IMR-90 (cell line): ENCODE measurements at places on chromosomes 16 and 17.
A peak's percentile ranks its signal among the peaks of the same experiment; 100 is the strongest.

- no peaks in the 10 kb centered on the region for H3K27me3 ChIP-seq
- no peak for DNase-seq
- H3K4me3 ChIP-seq, result no peak overlapping the region
- H3K27ac ChIP-seq, result no peak overlapping the region
- H3K36me3 ChIP-seq, result no peaks in the 10 kb centered on the region
Measured at GRCh38 chr17:65644545-65644944, 83.1 kb upstream of the AXIN2 start.

GRCh38 chr17:55348749-55349354 lies 72.8 kb downstream of the MMD start:
- H3K27me3 ChIP-seq, result peaks cover 9% of the 10 kb centered on the region
- H3K4me3 ChIP-seq, result no peak overlapping the region
- no peaks in the 10 kb centered on the region for H3K36me3 ChIP-seq
- DNase-seq, result peak; percentile 43
- no peak overlapping the region for H3K27ac ChIP-seq
- H3K4me1 ChIP-seq, result no peaks in the 10 kb centered on the region

DNA sequence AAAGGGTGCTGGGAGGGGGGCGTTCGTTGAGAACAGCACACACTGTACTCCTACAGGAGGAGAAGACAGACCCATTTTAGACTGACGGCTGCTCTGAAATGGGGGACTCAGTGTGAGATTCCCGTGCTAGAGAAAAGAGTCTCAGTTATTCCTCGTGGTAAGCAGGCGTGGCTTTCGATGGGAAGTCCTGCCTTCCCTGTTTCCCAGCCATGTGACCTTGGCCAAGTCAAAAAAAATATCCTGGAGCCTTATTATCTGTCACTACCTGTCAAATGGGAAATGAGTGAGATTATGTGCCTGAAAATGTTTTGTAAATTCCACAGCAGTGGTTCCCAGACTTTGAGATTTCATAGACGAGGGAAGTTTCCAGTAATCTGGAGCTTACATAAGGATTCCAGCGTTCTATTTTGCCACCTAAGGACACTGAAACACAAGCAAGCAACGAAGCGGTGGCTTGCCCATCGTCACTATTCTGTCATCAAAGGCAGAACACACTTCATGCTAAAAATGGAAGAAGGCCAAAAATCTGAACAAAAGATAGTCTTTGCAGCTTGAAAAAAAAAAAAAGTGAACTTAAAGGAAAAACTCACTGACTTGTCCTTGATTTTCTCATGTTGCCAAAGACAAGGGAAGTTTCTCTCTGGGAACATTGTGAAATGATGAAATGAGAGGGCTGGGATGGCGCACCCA lies 253.4 kb upstream of the RPL38 start:
- H3K4me3 ChIP-seq, result no peak overlapping the region
- DNase-seq, result no peak
- no peak overlapping the region for H3K27ac ChIP-seq
- H3K4me1 ChIP-seq, result no peaks in the 10 kb centered on the region
- no peaks in the 10 kb centered on the region for H3K27me3 ChIP-seq

GRCh38 chr16:78925083-78925767 lies 675.3 kb downstream of the MAF start:
- no peak overlapping the region for H3K4me3 ChIP-seq
- no peaks in the 10 kb centered on the region for H3K4me1 ChIP-seq
- DNase-seq, result no peak
- no peaks in the 10 kb centered on the region for H3K36me3 ChIP-seq

DNA sequence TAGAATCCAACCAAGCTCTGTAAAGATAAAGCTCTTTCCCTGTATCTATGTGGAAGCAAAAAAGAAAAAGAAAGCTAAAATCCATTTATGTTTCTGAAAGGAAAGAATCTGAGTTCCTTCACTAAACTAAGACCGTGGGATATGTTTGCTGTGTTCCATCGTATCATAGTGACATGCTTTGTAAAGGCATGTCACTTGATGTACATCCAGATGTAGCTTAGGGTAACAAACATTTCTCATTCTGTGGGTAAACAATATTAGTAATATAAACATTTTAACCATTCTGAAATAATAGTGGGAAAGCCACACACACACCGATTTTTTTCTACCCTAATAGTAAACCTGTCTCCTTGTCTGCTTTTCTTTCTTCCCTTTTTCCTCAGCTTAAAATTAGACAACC lies 78.1 kb downstream of the TUBD1 start:
- H3K27ac ChIP-seq, result no peak overlapping the region
- no peak for DNase-seq
- H3K4me3 ChIP-seq, result no peak overlapping the region
- peaks cover 9% of the 10 kb centered on the region for H3K4me1 ChIP-seq

- no peaks in the 10 kb centered on the region for H3K36me3 ChIP-seq
- no peak overlapping the region for H3K27ac ChIP-seq
- peaks cover 33% of the 10 kb centered on the region for H3K4me1 ChIP-seq
- no peaks in the 10 kb centered on the region for H3K27me3 ChIP-seq
Measured at GRCh38 chr16:73054498-73054812, 6.5 kb upstream of the ZFHX3 start.

- no peaks in the 10 kb centered on the region for H3K27me3 ChIP-seq
- no peak overlapping the region for H3K4me3 ChIP-seq
Measured at GRCh38 chr16:14310519-14310991, 239.4 kb downstream of the MRTFB start.

GRCh38 chr16:75263291-75263962 lies 12.0 kb upstream of the BCAR1 start:
- H3K27me3 ChIP-seq, result no peaks in the 10 kb centered on the region
- peaks cover 7% of the 10 kb centered on the region; the same call in 1 of the 2 replicates for H3K36me3 ChIP-seq
- no peak for DNase-seq
- H3K27ac ChIP-seq, result peak overlapping the region; percentile 97
- H3K4me3 ChIP-seq, result peak overlapping the region; percentile 94
- peaks cover 50% of the 10 kb centered on the region for H3K4me1 ChIP-seq

GRCh38 chr17:72726936-72727335 lies 365.6 kb downstream of the SLC39A11 start:
- H3K4me3 ChIP-seq, result no peak overlapping the region
- no peaks in the 10 kb centered on the region for H3K27me3 ChIP-seq
- H3K36me3 ChIP-seq, result no peaks in the 10 kb centered on the region
- H3K27ac ChIP-seq, result no peak overlapping the region
- peaks cover 8% of the 10 kb centered on the region for H3K4me1 ChIP-seq

GRCh38 chr17:6380915-6381438 lies 53.9 kb downstream of the AIPL1 start:
- H3K4me1 ChIP-seq, result no peaks in the 10 kb centered on the region
- H3K4me3 ChIP-seq, result no peak overlapping the region

- no peaks in the 10 kb centered on the region for H3K4me1 ChIP-seq
- H3K27ac ChIP-seq, result no peak overlapping the region
- H3K27me3 ChIP-seq, result no peaks in the 10 kb centered on the region
- H3K4me3 ChIP-seq, result no peak overlapping the region
- DNase-seq, result no peak
- H3K36me3 ChIP-seq, result no peaks in the 10 kb centered on the region
Measured at GRCh38 chr16:64060631-64061030, 1061.2 kb downstream of the CDH11 start.

GRCh38 chr16:79316004-79316458 lies 284.5 kb downstream of the MAF start:
- H3K27ac ChIP-seq, result no peak overlapping the region
- no peaks in the 10 kb centered on the region for H3K27me3 ChIP-seq
- no peaks in the 10 kb centered on the region for H3K4me1 ChIP-seq

DNA sequence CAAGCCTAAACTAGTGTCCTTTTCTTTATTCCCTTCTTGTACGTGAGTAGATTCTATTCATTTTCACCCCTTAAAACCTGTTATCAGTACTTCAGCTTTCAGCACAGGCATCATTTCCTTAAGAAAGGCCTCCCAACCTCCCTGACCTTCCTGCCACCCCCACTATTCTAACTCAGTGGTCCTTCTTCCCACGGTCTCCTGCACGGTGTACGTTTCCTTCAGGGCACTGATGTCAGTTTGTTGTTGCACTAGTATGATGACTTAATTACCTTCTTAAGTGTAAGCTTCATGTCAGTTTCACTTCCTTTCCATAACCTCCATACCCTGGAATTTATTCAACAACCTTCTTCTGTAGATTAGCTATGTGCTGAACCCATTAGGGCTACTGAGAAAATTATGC lies 484.2 kb downstream of the HS3ST4 start:
- H3K27ac ChIP-seq, result no peak overlapping the region
- H3K4me1 ChIP-seq, result no peaks in the 10 kb centered on the region
- H3K36me3 ChIP-seq, result no peaks in the 10 kb centered on the region
- no peak overlapping the region for H3K4me3 ChIP-seq
- no peak for DNase-seq
- no peaks in the 10 kb centered on the region for H3K27me3 ChIP-seq

- peaks cover 12% of the 10 kb centered on the region for H3K27me3 ChIP-seq
- H3K4me3 ChIP-seq, result no peak overlapping the region
- H3K27ac ChIP-seq, result no peak overlapping the region
Measured at GRCh38 chr17:82327289-82327688, 6.3 kb downstream of the SECTM1 start.

DNA sequence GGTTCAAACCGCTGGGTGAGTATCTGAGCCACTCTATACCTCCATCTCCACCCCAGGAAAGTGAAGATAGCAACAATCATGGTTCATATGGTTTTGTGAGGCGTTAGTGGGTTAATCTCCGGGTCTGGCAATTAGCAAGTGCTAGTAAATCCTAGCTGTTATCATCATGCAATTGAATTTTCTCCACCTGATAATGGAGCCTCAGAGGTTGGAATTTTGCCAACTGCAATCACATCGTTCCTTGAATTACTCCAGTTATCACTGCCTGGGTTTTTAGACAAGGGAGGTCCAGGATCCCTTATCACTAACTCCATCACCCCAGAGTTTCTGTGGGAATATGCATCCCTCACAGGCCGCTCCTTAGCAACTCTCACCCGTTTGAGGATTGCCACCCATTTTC lies 311.5 kb downstream of the RBFOX1 start:
- no peaks in the 10 kb centered on the region for H3K4me1 ChIP-seq
- H3K27ac ChIP-seq, result no peak overlapping the region
- H3K36me3 ChIP-seq, result no peaks in the 10 kb centered on the region
- no peak overlapping the region for H3K4me3 ChIP-seq
- DNase-seq, result no peak

- H3K36me3 ChIP-seq, result no peaks in the 10 kb centered on the region
- DNase-seq, result no peak
- no peak overlapping the region for H3K4me3 ChIP-seq
- no peak overlapping the region for H3K27ac ChIP-seq
- no peaks in the 10 kb centered on the region for H3K4me1 ChIP-seq
- H3K27me3 ChIP-seq, result peaks cover 4% of the 10 kb centered on the region
Measured at GRCh38 chr17:76163919-76164318, 22.9 kb upstream of the FOXJ1 start.

- H3K4me3 ChIP-seq, result no peak overlapping the region
- peaks cover 58% of the 10 kb centered on the region for H3K27me3 ChIP-seq
- no peak overlapping the region for H3K27ac ChIP-seq
Measured at GRCh38 chr16:86726340-86726739, 148.0 kb downstream of the FOXL1 start.

DNA sequence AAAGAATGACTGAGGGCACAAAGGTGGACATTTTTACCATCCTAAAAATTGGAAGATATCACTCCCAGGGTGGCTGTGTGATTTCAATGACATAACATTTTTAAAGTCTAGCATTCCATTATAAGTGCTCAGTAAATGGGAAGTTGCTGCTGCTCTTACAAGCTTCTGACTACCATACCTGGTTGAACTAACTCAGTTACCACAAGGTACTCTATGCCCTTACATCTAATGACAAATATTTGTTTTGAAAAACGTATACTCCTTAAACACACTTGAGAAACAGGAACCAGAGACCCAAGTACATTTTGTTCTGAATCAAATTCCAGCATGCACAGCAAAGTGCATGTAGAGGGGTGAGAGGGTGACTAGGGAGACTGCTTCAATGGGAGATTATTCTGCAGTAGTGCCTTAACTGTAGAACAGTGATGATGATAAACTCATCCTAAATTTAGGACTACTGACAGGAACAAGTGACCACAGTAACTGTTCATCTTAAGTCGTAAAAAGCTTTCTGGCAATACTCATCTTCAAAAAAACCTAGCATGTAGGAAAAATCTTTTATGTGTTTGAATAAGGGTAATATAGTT lies 83.5 kb downstream of the KANSL1 start:
- H3K4me1 ChIP-seq, result peaks cover 2% of the 10 kb centered on the region; the same call in 1 of the 2 replicates
- no peak overlapping the region for H3K4me3 ChIP-seq
- no peak overlapping the region for H3K27ac ChIP-seq
- H3K36me3 ChIP-seq, result no peaks in the 10 kb centered on the region
- no peaks in the 10 kb centered on the region for H3K27me3 ChIP-seq
- no peak for DNase-seq

GRCh38 chr17:31595666-31596381 lies 204.3 kb downstream of the RAB11FIP4 start:
- H3K27ac ChIP-seq, result peak overlapping the region; percentile 87
- H3K36me3 ChIP-seq, result no peaks in the 10 kb centered on the region; the same call in 1 of the 2 replicates
- H3K4me1 ChIP-seq, result peaks cover 40% of the 10 kb centered on the region
- H3K4me3 ChIP-seq, result no peak overlapping the region
- no peaks in the 10 kb centered on the region for H3K27me3 ChIP-seq

GRCh38 chr16:69855592-69855991 lies 93.5 kb downstream of the WWP2 start:
- no peaks in the 10 kb centered on the region; the same call in 1 of the 2 replicates for H3K4me1 ChIP-seq
- H3K27me3 ChIP-seq, result no peaks in the 10 kb centered on the region
- no peak overlapping the region for H3K4me3 ChIP-seq
- DNase-seq, result no peak
- H3K27ac ChIP-seq, result no peak overlapping the region

- 0 out of 2 replicates have a peak, but pooled peaks cover 4% of the 10 kb centered on the region for H3K27me3 ChIP-seq
- no peak for DNase-seq
- no peak within 1 kb of the TSS for H3K27ac ChIP-seq
Measured at GRCh38 chr16:70646260-70647241, at the start of gene IL34. TSS of gene IL34 (plus strand) at chr16:70646559. CDS start at chr16:70646948, 389 bp downstream.

GRCh38 chr17:73013816-73014663 lies 78.4 kb downstream of the SLC39A11 start:
- H3K36me3 ChIP-seq, result no peaks in the 10 kb centered on the region
- H3K4me1 ChIP-seq, result peaks cover 13% of the 10 kb centered on the region
- peak; percentile 24 for DNase-seq
- H3K27ac ChIP-seq, result no peak overlapping the region

DNA sequence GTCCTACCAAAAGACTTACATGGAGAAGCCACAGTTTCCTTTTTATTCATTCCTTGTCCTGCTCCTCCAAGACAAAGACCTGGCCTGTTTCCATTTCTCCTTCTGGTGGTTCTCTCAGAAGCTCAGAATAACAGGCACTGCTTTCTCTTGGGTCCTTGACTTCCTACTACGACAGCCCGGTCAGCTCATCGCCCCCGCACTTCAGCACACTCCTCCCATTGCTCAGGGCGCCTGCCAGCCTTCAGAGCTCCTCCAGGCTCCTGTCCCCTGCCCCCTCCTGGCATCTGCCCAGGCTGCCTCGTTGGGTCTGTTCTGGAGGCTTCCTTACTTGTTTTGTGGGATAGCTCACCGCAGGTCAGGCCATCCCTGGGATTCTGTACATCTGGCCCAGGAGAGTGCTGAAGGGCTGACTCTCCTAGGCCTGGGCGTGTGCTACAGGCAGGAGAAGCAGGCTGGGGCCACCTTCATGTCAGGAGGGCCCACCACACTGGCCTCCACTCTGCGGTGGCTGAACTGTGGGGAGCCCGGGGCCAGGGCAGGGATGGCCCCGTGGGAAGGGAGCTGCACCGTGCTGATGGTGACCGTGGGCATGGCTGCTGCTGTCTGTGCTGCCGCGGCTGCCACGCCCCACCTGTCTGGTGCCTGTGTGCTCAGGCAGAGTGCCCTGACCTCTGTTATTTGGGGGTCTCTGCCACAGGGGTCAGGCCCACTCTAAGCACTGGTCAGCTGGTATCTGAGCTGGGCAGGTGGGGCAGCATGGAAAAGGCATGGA lies 17.7 kb downstream of the TCF25 start:
- no peak overlapping the region for H3K27ac ChIP-seq
- no peak for DNase-seq
- no peaks in the 10 kb centered on the region for H3K27me3 ChIP-seq
